ENCODE measurements at places on chromosomes 16 and 17.

DNA sequence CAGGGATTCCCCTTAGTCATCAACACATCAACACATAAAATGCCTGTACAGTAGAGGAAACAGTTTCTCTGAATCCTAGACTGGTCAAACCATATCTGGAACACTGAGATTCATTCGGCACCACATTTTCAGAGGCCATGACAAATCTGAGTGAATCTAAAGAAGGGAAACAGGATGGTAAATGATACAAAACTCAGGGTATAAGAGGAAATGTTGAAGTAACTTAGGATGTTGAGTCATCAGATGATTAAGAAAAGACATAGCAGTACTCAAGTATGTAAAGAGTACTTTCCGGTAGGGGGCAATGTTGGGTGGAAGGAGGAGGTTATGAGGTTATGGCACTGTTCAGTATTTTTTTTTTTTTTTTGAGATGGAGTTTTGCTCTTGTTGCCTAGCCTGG lies 358.5 kb upstream of the PMFBP1 start:
- peak; percentile 93 for DNase-seq

DNA sequence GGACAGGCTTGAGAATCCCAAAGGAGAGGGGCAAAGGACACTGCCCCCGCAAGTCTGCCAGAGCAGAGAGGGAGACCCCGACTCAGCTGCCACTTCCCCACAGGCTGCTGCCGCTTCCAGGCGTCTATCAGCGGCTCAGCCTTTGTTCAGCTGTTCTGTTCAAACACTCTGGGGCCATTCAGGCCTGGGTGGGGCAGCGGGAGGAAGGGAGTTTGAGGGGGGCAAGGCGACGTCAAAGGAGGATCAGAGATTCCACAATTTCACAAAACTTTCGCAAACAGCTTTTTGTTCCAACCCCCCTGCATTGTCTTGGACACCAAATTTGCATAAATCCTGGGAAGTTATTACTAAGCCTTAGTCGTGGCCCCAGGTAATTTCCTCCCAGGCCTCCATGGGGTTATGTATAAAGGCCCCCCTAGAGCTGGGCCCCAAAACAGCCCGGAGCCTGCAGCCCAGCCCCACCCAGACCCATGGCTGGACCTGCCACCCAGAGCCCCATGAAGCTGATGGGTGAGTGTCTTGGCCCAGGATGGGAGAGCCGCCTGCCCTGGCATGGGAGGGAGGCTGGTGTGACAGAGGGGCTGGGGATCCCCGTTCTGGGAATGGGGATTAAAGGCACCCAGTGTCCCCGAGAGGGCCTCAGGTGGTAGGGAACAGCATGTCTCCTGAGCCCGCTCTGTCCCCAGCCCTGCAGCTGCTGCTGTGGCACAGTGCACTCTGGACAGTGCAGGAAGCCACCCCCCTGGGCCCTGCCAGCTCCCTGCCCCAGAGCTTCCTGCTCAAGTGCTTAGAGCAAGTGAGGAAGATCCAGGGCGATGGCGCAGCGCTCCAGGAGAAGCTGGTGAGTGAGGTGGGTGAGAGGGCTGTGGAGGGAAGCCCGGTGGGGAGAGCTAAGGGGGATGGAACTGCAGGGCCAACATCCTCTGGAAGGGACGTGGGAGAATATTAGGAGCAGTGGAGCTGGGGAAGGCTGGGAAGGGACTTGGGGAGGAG lies at the start of gene CSF3:
Gene CSF3, plus strand, starts transcription at position 436 of the 993 bp plus-strand sequence. Its CDS starts 35 bp downstream, at position 471.
- peak; percentile 78 for DNase-seq

- DNase-seq = no peak
These were observed 77.8 kb downstream of the RTN4RL1 start for GRCh38 chr17:1947229-1947742.

DNA sequence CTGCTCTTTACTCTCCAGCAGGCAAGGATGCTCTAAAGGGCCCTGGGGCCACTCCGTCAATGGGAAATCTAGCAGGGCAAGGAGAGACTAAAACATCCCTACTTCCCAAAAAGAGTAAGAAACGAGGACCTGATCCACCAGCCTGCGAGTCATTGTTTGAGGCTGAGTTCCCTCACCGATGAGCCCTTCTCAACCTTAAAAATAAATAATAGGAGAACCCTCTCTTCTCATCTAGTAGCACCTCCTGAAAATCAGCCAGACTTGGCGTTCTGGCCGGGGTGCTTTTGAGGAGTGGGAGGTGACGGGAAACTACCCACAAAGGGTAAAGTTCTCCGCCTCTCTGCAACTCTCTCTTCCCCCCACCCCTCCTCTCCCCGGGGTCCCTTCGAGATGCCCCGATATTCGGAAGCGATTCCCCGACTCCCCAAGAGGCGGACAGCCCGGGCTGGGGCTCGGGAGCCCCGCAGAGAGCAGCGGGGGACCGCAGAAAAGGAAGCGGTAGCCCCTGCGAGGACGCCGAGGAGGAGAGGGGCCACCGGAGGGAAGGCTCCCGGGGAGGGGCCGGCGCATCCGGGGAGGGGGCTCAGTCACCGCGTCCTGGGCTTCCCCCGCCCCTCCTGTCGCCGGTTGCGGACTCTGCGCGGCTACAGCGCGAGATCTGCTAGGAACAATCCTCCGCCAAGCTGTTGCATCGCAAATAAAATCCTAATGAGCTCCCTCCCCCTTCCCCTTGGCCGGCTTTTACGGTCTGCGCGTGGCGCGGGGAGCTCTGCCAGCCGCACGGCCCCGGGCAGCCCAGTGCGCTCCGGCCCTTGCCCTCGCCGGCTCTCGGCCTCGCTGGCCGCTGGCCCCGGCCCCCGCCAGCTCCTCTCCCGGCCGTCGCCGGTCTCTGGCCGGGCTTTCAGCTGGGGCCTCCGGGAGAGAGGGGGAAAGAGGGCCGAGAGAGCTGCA lies 1.3 kb downstream of the HOXB9 start:
- no peak for DNase-seq

DNA sequence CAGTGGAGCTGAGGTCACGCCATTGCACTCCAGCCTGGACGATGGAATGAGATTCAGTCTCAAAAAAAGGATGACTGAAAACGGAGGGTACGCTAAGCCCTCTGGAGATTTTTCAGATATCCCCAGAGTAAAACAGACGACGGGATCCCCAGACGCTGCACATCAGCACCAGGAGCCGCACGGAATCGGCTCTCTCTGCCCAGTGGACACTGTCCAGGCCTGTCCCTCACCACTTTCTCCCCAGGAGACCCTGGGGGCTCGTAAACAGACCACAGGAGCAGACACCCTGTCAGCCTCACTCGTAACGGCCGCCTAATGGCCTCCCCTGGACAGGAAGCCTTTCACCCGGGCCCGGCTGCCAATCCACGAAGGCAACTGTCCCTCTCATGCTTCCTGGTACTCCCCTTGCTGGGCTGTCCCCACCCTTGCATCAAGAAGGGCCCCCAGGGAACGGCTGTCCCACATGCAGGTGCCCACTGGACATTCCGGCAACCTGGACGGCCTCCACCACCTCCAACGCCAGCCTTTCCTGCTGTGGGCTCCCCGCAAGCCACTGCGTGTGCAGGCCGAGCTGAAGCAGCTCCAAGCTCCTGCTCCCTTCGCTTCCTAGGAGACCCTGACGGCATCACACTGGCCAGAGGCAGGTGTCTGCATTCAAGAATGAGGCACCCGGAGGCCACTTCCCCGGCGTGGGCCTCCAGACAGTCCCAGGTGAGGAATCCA lies 74.3 kb downstream of the TIMM22 start:
- DNase-seq = no peak

DNA sequence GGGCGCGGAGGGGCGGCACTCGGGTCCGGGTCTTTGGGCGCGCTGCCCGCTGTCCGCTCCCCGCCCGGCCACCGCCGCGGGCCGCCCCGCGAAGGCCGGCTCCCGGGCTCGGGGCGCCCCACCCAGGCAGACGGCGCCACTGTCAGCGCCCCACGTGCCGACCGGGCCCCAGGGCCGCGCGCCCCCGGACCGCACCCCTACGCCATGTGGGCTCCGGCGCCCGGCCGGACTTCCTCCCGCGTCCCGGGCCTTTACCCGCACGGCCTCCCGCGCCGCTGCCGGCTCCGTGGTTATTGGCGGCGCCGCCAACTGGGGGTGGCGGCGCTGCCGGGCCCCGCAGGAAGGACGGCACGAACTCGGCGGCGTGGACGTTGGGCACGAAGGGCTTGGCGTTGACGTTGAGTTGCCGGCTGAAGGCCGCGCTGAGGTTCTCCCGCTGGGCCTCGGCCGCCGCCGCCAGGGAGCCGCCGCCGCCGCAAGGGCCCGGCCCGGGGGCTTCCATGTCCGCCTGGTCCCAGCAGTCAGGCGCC lies 577 bp downstream of the GSPT1 start:
- DNase-seq = no peak

- no peak for DNase-seq
These were observed 67.2 kb downstream of the RPTOR start for GRCh38 chr17:80611816-80612215.

GRCh38 chr17:8368193-8368592 lies 8.3 kb downstream of the KRABD2 start:
- DNase-seq = no peak

GRCh38 chr17:15462976-15463772 lies 4.2 kb downstream of the CDRT4 start:
- peak; percentile 68 for DNase-seq

- DNase-seq = no peak
These were observed 70.7 kb downstream of the C16orf95 start for GRCh38 chr16:87246269-87247065.

- no peak for DNase-seq
These were observed 5.3 kb upstream of the CHST5 start for GRCh38 chr16:75541236-75541635.

DNA sequence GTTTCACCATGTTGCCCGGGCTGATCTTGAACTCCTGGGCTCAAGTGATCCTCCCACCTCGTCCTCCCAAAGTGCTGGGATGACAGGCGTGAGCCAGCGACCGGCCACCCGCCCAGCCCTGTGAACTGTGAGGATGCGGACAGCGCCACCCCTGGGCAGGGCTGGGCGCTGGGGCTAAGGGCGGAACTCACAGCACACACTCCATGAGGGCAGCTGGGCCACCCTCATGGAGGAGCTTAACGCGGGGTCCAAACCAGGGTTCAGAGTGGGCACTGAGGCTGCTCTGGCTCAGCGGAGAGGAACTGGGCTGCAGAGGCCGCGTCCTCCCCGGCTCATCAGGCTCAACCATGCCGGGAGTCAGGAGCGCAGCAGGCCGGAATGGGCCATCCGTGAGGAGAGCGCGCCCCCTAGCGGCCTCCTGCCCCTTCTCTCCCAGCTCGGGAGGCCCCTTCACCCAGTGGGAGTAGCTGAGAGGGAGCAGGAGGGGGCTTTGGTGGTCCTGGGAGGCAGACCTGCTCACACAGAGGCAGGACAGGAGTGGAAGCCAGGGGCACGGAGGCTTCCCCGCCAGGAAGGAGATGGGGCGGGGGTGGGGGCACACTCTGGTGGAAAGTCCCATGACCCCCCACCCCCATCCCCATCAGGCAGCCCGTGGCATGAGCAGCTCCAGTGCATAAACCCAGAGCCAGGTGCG lies 13.8 kb downstream of the CORO7 start:
- DNase-seq = peak; percentile 79

- DNase-seq = no peak
These were observed 9.2 kb downstream of the QPRT start for GRCh38 chr16:29688172-29688571.

DNA sequence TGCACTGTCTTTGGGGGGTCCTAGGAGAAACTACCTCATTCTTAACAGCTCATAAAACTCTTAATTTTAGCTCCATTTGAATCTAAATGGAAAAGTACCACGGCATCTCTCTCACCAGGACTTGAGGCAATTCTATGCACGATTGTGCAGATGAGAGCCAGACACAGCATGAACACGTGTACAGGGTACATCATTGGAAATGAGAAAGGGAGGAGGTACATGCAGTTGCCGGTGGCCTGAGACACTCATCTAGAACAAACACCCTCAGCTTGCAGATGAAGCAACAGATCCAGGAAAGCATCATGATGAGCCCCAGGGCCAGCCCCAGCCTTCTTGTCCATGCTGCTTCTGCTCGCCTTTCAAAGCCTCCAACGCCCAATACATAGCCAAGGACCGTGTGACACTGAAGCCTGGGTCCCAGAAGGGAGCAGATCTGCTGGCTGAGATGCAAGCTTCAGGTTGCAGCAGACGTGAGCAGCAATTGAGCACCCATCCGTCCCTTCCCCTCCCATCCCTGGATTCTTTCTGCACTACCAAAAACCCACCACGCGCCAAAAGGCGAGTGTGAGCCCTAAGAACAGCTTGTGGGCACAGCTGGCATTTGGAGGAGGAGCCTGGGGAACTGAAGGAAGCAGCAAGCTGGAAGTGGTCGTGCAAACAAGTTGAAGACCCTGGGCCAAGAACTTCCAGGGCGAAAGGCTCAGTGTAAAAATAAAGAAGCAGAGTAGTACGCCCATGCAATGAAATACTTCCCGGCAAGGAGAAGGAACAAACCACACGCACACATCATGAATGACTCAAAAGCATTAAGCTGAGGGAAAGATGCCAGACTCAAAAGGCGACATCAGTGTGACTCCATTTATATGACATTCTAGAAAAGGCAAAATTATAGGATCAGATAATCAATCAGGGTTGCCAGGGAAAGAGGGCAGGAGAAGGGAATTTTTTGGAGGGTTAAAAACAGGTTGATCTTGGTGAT lies 7.3 kb upstream of the RCVRN start:
- no peak for DNase-seq

- DNase-seq = no peak
These were observed 111.4 kb downstream of the SNX29 start for GRCh38 chr16:12087901-12088421.

All from fibroblast of pulmonary artery (primary cell).